GM12878 (cell line): ENCODE measurements at places on chromosomes 3 and 15.

- no peak for DNase-seq
These were observed at the start of gene ZNF662 for GRCh38 chr3:42906070-42906847. TSS of gene ZNF662 (plus strand) at chr3:42906142. CDS start at chr3:42908115, 1,973 bp downstream.

DNA sequence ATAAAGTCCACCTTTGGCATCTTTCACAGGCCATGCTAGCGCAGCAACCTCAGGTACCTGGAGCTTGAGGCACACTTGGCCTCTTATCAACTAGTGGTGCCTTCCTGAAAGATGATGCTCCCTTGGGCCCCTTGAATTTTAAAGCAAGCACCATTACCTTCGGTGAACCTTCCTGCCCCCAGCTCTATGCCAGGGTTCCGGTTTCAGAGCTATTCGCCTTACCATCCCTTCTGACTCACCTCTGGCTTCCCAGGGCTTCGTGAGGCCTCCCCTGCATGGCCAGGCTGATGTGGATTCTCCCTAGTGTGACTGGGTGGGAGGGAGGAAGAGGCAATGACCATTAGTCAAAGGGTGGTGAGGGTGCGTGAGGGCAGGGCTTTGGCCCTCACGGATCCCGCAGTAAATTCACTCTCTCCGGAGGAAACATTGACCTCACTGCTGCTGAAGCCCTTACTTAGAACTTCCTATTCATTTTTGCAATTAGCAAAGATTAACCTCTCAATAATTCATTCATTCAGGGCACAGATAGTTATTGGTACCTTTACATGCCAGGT is 16.3 kb downstream of the BHLHE40 start:
- no peak for DNase-seq

DNA sequence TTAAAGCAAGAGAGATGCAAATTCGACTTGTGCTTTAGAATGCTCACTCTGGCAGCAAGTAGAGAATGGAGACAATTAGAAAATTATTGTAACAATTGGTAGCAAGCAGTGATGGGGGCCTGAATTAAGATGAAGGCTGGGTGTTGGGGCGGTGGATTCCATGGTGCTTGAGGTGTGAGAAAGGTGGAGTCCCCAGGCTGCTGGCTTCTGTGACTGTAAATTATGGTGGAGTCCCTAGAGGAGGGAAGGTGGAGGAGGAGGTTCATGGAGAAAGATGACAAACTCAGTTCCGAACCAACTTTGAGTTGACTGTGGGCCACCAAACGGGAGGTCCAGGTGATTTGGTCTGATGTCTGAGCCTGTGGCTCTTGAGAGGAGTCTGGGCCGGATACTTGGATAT is 10.7 kb upstream of the SMAD3 start:
- DNase-seq, result no peak

DNA sequence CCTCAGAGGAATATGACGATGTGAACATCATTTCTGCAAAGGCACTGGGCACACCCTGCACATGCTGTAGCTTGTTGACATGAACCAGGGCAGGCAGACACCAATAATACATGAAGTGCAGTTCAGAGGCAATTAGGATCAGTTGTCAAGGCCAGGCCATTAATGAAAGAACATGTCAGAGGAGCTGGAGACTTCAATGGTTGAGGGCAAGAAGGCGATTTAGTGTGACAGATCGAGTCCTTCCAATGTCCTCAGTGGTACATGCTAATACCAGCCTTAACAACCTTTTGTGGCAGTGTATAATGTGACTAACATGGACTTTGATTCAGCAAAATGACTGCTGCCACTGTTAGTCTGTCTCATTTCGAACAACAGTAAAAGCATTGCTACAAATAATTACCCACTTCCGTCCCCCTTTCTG is 205.2 kb upstream of the NANOGP8 start:
- no peak for DNase-seq

- DNase-seq, result no peak
These were observed 30.4 kb downstream of the BHLHE40 start for GRCh38 chr3:5009506-5010109.

- DNase-seq, result no peak
These were observed 217.6 kb downstream of the ARRDC4 start for GRCh38 chr15:98177966-98178592.

- DNase-seq, result no peak
These were observed 23.6 kb upstream of the ATG7 start for GRCh38 chr3:11248596-11248995.

GRCh38 chr15:90210593-90210992 is 9.5 kb downstream of the SEMA4B start:
- no peak for DNase-seq

DNA sequence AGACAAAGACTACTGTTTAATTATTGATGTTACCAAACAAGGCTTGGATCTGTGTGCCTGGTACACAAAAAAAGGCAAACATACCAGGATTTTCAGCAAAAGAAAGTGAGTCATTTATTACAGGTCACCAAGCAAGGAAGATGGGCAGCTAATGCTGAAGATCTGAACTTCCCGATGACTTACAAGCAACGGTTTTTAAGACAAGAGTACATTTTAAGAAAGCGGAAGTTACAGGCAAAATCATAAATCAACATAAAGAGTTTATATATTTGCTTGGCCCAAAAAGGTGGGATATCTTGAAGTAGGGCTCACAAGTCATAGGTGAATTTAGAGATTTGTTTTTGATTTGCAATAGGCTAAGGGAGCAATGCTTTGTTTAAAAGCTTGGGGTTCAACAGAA is 125.4 kb upstream of the SPATA16 start:
- no peak for DNase-seq

DNA sequence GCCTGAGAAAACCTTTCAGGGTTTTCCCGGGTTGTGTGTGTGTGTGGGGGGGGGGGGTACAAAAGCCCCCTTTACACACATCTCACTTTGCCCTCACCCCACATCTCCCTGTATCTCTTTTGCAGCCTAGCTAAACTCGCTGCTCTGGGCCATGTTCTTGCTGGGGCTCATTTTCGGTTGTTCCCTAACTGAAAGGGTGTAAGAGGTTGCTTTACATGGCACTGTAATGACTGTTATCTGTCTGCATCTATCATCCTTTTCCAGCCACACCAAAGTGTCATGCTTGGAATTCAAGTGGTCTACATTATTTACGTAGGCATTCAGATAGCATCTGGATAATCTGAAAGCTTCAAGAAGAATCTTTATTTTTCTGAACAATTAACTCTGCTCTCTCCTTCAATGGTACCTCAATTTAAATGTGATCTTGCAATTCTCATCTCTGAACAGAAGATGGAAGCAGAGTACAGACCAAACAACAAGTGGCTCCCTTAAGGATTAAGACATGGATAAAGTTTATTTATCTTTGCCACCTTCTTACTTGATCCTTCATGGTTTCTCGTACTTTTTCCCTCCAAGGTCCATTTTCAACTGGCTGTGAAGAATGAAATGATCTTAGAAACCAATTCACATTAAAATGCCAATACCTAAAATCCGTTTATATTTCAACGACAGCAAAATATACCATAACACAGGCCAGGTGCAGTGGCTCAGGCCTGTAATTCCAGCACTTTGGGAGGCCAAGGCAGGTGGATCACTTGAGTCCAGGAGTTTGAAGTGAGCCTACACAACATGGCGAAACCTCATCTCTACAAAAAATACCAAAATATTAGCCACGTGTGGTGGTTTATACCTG is 34.9 kb downstream of the DCLK3 start:
- DNase-seq, result no peak

DNA sequence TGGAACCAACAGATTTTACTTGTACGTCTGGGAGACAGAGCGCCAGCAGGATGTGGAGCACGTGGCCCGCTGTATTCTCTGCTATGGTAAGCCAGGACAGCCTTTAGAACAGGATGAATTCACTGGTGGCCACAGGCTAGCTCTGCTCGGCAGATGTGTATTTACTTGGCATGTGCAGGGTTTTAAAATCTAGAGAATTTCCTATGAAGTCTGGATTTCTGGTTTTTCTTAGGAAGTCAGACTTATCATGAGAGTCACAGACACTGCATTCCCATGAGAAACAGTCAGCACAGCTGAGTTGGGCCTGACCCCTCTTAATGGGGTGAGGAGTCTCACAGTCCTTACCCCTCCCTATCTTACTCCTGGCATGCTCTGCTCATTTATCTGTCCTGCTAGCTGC is 84.6 kb upstream of the COL6A5 start:
- no peak for DNase-seq

- DNase-seq, result no peak
These were observed 117.3 kb upstream of the LYSMD4 start for GRCh38 chr15:99850517-99850916.

GRCh38 chr3:152073267-152073666 is 195.5 kb upstream of the MBNL1 start:
- DNase-seq, result no peak

GRCh38 chr15:38698254-38698653 is 133.6 kb upstream of the RASGRP1 start:
- no peak for DNase-seq

- no peak for DNase-seq
These were observed 473.9 kb upstream of the UBE2E2 start for GRCh38 chr3:22729212-22729611.

- no peak for DNase-seq
These were observed 31.9 kb downstream of the SH3BP5 start for GRCh38 chr3:15300323-15301078.

DNA sequence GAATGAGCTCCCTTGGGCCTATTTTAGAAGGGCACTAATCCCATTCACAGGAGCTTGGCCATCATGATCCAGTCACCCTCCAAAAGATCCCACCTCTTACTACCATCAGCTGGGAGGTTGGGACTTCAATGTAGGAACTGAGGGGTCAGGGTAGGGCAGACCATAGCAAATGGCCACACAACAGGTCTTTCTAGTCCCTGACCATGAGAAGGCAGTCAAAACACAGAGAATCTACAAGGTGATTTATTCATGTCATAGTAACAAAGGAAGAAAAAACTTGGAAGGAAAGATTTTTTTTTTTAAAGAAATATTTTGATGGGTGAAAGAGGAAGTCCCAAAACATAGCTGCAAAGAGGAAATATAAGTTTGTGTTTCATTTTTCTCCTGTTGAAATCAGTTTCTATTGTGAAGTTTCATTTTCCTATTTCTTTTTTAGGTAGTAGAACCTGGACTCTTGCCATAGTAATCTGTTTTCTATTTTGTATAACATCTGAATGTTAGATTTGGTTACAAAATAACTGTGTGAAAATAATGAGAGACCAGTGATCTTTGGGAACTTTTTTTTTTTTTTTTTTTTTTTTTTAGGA is 23.5 kb upstream of the TNFSF10 start:
- no peak for DNase-seq

GRCh38 chr3:61594144-61594963 is 33.0 kb downstream of the PTPRG start:
- no peak for DNase-seq

DNA sequence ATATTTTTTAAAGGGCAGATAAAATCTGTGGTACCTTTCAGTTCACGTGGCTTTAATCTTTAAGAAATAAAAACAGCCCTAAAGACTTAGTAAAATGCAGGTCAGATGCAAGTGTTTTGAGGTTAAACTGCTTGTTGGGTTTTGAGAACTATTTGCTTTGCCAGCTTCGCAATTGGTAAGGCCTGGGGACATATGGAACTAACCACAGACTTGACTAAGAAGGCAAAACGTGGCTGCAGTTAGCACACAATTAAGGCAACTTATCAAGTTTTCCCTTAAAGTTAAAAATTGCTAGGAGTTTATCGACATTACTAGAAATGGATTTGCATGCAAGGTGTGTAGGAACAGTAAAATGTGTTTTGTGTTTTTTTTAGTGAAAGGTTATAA is 206.9 kb downstream of the ZNF385D start:
- no peak for DNase-seq

DNA sequence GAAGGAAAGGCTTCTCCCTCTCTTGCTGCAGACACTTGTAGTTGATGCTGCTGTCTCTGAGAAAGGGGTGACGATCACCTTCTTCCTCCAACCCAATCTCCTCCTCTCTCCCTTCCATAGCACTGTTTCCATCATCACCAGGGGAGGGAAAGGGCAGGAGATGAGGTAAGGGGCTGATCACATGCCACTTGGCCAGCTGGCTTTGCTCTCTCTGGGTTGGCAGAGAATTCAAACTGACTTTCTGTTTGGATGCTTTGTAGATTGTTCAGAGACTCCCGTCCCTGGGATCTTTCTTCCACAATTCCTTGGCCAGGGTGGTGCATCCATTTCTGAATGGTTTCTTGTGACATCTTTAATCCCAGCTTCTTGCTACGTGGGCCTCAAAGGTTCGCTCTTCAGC is 43.2 kb upstream of the ZNF148 start:
- no peak for DNase-seq

DNA sequence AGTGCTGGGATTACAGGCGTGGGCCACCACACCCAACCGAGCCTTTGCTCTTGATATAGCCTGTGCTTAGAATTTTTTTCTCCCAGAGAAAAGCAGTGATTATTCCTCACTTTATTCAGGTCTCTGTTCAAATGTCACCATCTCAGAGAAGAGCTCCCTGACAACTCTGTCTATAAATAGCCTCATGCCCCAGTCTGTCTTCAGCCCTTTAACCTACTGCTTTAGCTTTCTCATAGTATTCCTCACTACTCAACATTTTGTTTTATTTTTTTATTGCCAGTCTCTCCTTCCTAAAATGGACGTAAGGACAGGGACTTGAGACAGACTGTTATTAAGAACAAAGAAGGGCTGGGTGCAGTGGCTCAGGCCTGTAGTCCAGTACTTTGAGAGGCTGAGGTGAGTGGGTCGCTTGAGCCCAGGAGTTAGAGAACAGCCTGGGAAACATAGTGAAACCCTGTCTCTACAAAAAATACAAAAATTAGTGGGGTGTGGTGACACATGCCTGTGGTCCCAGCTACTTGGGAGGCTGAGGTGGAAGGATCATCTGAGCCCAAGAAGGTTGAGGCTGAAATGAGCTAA is 78.7 kb upstream of the TTBK2 start:
- DNase-seq, result no peak

- no peak for DNase-seq
These were observed 21.2 kb downstream of the CMTM7 start for GRCh38 chr3:32412887-32413286.

DNA sequence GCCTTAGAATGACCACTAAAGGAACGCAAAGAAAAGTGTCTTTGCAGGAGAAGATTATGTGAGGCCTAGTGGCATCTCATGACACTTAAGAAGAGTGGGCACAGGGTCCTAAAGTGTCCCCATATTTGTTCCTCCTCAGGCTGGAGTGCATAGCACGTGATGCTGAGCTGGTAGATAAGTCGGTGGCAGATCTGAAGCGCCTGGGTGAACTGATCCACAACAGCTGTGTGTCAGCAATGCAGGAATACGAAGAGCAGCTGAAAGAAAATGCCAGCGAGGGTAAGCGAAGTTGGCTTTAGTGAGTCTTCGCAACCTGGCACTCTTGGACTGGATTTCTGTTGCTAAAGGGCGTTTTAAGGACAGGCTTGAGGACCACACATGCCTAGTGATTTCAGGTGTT is 92.6 kb downstream of the CHD2 start:
- DNase-seq, result no peak
